ENCODE measurements at places on chromosomes 7 and 10.

- DNase-seq: no peak
Observed at GRCh38 chr10:47095848-47096612, 184.8 kb downstream of the PTPN20 start.

DNA sequence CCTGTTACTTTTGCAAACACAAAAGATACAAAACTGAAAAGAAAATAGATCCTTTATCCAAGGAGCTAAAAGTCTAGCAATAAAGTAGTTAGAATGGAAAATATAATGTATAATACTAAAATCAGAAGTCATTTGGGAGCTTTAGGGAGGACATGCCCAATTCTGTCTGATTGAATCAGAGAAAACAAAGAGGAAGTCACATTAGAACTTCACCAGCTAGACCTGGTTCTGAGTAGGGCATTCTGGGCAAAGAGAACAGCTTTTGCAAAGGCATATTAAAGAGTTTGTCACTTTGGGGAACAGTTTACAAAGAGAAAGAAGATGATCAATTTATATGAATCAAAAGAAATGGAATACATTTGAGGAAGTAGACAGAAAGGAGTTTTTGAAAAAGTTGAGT lies 107.0 kb upstream of the PRSS1 start:
- DNase-seq: no peak

- DNase-seq: no peak
Observed at GRCh38 chr10:19480353-19480752, 335.9 kb upstream of the PLXDC2 start.

GRCh38 chr10:126919426-126919825 lies 14.2 kb downstream of the DOCK1 start:
- DNase-seq: no peak

DNA sequence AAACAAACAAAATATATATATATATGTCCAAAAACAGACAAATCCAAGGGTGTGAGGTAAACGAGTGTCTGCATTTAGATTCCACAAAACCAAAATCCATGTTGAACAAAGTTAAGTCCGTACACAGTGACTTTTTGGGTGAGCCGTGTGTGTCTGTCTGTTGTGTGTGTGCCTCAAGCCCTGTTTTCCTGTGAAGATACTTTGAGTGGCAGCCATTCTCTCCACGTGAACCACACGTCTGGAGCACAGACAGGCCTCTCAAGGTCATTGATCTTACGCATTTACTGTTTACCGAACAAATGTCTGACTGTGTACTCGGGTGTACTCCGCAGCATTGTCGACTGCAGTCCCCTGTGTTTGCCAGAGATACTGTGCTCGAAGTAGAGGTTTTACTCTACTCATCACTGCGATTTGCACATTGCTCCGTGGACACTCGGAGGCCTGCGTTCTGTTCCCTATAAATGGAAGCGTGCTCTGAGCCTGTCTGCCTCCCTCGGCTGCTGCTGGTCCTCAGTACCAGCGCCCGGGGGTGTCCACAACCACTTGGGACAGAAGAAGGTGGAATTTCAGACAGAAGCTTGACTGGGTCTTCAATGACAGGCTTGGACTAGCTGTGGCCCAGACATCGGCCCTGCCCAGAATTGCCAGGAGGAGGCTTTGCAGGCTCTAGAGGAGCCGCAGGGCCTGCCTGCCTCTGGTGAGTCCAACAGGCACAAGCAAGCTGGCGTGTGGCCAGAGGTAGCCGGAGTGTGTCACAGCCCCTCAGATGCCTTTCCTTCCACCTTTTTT lies 22.1 kb downstream of the CYP17A1 start:
- DNase-seq: no peak

- DNase-seq: no peak
Observed at GRCh38 chr10:85713885-85714284, 652.7 kb downstream of the GRID1 start.

DNA sequence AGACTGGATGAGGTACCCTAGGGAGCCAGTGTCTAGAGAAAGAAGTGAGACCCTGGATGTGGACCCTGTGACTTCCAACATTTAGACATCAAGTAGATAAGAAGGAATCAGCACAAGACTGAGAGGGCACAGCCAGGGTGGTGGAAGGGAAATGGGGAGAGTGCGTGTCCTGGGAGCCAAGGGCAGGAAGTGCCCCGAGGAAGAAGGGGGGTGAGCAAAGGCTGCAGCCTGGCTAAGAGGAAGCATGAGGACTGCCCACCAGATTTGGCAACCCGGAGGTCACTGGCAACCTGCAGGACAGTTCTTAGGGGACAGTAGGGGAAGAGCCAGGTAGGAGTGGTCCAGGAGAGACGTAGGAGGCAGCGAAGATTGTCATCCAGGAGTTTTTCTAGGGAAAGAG lies 14.8 kb downstream of the COL13A1 start:
- DNase-seq: no peak

DNA sequence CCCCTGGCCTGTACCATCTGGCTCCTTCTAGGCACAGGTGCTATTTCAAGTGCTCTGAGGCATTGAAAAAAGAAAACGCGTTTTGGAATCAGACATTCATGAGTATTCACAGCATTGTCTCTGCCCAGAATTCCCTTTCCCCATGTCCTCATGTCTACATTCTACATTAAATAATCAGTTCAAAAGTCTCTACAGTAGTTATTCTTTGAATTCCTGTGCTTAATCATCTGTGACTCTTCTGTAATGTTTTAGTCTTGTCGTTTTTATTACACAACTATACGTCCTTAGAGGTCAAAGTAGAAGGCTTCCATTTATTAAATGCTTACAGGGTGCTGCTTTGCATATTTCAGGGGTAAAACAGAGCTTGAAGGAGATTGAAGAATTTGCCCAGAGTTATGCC lies 95.7 kb downstream of the BICC1 start:
- DNase-seq: no peak

DNA sequence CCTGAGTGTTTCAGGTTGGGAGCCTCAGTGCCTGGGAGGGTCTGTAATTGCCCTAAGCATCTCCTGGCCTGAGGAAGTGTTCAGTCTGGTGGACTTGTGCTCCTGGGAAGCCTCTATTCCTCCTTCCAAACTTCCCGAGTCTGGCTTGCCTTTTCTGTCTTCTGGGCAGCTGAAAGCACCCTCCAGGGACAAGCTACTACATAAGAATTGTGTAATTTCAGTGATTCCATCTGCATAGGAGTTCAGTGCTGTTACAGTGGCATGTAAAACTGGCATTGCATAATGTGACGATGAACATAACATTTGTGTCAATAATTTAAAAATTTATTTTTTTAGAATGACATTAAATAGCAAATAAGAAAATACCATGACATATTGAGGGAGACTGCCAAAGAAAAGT lies 109.3 kb downstream of the AOAH start:
- DNase-seq: no peak

GRCh38 chr7:79182283-79182682 lies 271.2 kb downstream of the MAGI2 start:
- no peak for DNase-seq

DNA sequence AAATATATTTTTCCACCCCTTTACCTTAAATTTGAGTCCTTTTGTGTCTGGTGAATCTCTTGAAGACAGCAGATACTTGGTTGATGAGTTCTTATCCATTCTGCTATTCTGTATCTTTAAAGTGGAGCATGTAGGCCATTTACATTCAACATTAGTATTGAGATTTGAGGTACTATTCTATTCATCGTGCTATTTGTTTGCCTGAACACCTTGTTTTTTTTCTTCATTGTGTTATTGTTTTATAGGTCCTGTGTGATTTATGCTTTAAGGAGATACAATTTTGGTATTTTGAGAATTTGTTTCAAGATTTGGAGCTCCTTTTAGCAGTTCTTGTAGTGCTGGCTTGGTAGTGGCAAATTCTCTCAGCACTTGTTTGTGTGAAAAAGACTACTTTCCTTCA lies 29.9 kb downstream of the GDI2 start:
- DNase-seq: no peak

GRCh38 chr10:87639493-87639892 lies 20.2 kb upstream of the PAPSS2 start:
- no peak for DNase-seq

- peak; percentile 37 for DNase-seq
Observed at GRCh38 chr7:131188367-131189339, 139.0 kb upstream of the MKLN1 start.

- DNase-seq: no peak
Observed at GRCh38 chr7:90568213-90568612, 27.9 kb upstream of the CDK14 start.

DNA sequence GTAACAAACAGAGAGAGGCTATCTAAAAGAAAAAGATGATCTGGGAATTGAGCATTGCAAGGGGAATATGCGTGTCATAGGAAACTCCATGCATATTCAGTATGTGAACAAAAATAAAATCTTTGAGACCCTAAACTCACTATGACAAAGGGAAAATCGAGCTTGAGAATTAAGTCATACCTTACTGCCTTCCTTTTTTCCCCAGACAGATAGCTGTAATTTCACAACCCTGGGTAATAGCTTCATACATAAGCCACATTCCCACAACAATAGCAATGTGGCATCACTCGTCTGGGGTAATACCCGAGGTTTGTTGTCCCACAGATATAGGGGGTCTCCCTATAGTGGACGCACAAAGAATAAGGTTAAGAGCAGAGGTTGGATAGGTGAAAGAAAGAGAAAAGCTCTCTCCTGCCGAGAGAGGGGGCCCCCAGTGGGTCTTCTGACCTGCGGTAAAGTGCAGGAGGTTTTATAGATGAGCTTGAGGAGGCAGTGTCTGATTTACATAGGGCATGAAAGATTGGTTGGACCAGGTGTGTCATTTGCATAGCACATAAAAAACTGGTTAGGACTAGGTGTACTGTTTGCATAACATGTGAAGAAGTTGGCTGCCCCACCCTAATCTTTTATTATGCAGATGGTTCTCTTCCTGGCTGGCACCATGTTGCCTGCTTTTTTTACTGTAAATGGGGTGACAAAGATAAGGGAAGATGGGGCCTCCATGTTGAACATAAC lies 11.6 kb downstream of the CYP3A43 start:
- DNase-seq: peak; percentile 55

- no peak for DNase-seq
Observed at GRCh38 chr10:28692050-28692449, 14.7 kb downstream of the BAMBI start.

- no peak for DNase-seq
Observed at GRCh38 chr7:12436896-12437535, 33.4 kb upstream of the VWDE start.

- DNase-seq: no peak
Observed at GRCh38 chr10:72255977-72256729, 17.6 kb upstream of the DDIT4 start.

GRCh38 chr7:139525239-139525638 lies 1.8 kb downstream of the CLEC2L start:
- no peak for DNase-seq

GRCh38 chr7:151469281-151469680 lies 29.3 kb upstream of the CRYGN start:
- DNase-seq: no peak

DNA sequence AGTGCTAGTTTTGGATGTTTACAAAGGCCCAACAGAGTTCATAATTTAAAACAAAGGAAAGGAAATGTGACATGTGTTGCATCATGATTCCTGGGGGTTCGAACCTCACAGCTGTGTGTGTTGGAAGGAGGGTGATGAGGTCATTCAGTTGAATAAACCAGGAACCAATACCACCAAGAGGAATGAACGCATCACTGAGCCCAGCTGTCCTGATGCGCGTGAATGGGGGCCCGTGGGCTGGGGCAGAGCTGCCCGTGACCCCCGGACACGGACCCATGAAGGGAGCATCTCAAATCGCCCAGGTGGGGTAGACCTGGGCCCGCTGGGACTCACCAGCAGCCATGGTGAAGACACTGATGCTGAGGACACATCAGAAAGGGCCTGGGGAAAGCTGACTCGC lies 33.0 kb downstream of the BRI3 start:
- DNase-seq: no peak

DNA sequence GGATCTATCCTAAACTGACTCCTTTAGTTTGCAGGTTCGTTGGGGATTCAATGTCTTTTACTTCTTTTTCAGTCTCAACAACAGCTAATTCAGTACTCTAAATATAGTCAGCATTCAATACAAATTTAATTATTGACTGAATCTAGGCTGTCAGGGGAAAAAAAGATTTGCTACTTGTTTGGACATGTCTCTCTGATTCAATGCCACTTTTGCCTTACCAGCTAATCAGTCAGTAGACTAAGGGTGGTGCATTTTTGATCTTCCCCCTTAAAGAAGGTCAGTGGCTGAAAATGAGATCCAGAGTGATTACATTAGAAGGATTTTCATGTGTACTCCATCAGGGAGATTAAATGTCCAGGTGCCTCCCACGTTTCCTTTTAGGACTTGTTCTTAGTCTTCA lies 145.1 kb downstream of the C1GALT1 start:
- no peak for DNase-seq

DNA sequence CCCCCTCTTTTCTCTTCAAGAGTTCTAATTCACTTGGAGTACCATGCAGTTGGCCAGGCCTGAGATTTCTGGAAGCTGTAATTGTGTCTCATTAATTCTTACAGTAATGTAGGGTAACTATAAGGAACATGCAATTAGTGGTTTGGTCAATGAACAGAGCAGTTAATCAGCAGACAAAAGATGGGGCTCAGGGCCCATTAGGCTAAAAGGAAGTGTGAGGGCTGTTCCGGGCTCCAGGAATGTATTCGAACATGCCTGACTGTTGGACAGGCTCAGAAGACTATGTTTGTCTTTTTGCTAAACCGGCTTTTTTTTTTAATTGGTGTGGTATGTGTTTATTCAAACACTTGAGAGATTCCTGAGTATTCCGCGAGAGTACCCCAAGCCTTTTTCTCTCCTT lies 42.5 kb upstream of the FZD8 start:
- no peak for DNase-seq

GRCh38 chr10:48507933-48508790 lies 96.7 kb downstream of the ARHGAP22 start:
- DNase-seq: no peak

GRCh38 chr7:2546776-2547586 lies 8.3 kb downstream of the BRAT1 start:
- no peak for DNase-seq

- DNase-seq: no peak
Observed at GRCh38 chr10:20839141-20839540, 58.0 kb downstream of the NEBL start.

- no peak for DNase-seq
Observed at GRCh38 chr7:146119002-146119401, 2.4 kb downstream of the CNTNAP2 start.

- no peak for DNase-seq
Observed at GRCh38 chr7:99395616-99396327, 12.6 kb downstream of the PDAP1 start.

- DNase-seq: no peak
Observed at GRCh38 chr7:33979807-33980355, 74.5 kb downstream of the BMPER start.

- DNase-seq: no peak
Observed at GRCh38 chr10:6411436-6411835, 168.6 kb downstream of the PRKCQ start.

DNA sequence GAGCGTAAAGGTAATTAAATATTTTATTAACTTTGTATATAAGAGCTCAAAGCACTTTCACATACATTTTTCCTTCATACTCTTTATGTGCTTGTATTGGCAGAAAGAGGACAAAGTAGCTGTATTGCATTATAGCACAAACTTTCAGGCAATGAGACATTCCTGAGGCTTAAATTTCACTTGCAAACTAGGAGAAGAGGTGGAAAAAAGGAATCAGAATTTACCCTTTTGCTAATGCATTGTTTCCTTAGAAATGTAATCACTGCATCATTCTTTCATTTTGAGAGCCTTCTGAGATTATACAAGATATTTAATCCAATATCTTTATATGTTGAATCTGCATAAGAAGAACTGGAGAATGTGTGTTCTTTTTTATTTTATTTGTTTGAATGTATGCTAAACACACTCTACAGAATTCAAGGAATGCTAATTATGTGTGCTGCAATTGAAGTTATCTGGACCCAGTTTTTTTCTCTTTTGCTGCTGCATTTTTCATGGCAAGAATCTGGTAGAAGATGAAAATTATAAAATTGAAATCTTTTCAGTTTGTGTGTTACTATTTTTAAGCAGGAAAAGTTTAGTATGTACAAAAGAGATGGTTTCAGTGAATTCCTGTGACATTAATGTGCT lies 185.1 kb downstream of the NXPH1 start:
- DNase-seq: no peak

All from NCI-H510A (cell line).